ENCODE measurements at places on chromosomes 12 and 14. TPM values are rescaled to one million over a fixed set of nuclear protein-coding genes. Genes with fewer than 3 reads are reported as not detected.

- no peak for DNase-seq
- no peak overlapping the region for H3K4me3 ChIP-seq
- no peaks in the 10 kb centered on the region for H3K4me1 ChIP-seq
- H3K27ac ChIP-seq = peak overlapping the region; percentile 47
- no peaks in the 10 kb centered on the region for H3K36me3 ChIP-seq
These were observed 7.1 kb upstream of the LGMN start for GRCh38 chr14:92755495-92755894.

DNA sequence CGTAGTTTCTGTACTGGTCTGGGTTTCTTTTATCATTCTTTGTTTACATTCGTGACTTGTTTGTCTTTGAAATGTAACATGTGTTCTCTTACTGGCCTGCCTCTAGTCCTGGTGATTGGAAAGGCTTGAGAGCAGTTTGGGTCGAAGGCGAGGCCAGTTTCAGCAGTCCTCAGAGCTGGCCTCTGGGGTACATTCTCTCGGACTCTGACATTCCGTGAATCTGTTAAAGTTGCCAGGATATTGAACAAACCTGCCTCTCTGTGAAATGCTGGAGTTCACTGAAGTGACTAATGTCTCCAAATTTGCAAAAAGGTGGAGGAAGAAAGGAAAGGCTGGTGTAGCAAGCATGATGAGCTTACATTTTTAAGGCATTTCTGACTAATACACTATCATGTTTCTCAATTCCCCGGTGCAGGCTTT, 1.5 kb downstream of the PLEKHA5 start:
- H3K27me3 ChIP-seq = no peaks in the 10 kb centered on the region
- H3K27ac ChIP-seq = peak overlapping the region; percentile 84
- H3K36me3 ChIP-seq = no peaks in the 10 kb centered on the region
- no peak for DNase-seq
- H3K4me1 ChIP-seq = peaks cover 8% of the 10 kb centered on the region
- peak overlapping the region; percentile 96 for H3K4me3 ChIP-seq

DNA sequence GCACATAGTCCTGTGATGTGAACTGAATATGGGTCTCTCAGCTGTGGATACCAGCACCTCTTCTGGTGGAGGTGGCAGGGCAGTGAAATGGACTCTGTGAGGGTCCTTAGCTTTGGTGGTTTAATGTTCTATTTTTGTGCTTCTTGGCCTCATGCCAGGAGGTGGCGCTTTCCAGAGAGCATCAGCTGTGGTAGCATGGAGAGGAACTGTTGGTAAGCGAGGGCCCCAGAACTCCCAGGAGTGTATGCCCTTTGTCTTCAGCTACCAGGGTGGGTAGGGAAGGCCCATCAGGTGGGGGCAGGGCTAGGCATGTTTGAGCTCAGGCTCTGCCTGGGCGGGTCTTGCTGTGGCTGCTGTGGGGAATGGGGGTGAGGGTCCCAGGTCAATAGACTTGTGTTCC, 241.7 kb downstream of the AEBP2 start:
- DNase-seq = no peak
- H3K4me1 ChIP-seq = no peaks in the 10 kb centered on the region
- H3K27ac ChIP-seq = no peak overlapping the region
- H3K27me3 ChIP-seq = no peaks in the 10 kb centered on the region

GRCh38 chr12:46386360-46386867, 13.8 kb upstream of the SLC38A2 start:
- H3K4me1 ChIP-seq = peaks cover 59% of the 10 kb centered on the region
- H3K4me3 ChIP-seq = peak overlapping the region; percentile 17
- no peaks in the 10 kb centered on the region for H3K36me3 ChIP-seq
- no peaks in the 10 kb centered on the region for H3K27me3 ChIP-seq

DNA sequence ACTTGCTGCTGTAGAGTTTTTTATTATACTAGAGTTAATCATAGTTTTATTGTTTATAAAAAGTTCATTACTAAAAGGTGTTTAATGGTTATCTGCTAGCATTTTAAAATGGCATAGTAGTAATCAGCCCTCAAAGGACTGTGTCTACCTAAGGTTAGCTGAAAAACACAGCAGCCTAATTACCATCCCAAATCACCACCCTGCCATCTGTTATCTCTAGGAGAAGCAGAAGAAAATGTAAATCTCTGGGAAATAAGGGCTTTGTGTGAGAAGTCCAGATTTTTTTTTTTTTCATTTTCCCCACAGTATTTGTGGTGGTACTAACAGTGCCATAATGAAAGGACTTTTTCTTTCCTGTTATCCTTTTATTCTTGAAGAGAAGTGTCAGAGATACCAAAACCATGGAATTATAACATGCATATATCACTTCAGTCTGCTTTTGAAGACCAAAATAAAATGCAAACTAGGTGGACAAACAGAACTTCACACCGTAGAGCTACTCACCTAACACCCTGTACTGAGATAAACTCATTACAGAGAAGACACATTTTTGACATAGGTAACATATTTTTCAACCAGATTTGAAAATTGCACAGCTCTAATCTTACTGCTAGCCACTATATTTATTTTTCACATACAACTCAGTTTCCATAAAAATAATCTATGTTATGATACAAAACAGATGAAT, 876.2 kb downstream of the C12orf50 start:
- H3K36me3 ChIP-seq = no peaks in the 10 kb centered on the region
- H3K27ac ChIP-seq = no peak overlapping the region
- no peak for DNase-seq
- no peaks in the 10 kb centered on the region for H3K27me3 ChIP-seq
- H3K4me1 ChIP-seq = no peaks in the 10 kb centered on the region
- H3K4me3 ChIP-seq = no peak overlapping the region

DNA sequence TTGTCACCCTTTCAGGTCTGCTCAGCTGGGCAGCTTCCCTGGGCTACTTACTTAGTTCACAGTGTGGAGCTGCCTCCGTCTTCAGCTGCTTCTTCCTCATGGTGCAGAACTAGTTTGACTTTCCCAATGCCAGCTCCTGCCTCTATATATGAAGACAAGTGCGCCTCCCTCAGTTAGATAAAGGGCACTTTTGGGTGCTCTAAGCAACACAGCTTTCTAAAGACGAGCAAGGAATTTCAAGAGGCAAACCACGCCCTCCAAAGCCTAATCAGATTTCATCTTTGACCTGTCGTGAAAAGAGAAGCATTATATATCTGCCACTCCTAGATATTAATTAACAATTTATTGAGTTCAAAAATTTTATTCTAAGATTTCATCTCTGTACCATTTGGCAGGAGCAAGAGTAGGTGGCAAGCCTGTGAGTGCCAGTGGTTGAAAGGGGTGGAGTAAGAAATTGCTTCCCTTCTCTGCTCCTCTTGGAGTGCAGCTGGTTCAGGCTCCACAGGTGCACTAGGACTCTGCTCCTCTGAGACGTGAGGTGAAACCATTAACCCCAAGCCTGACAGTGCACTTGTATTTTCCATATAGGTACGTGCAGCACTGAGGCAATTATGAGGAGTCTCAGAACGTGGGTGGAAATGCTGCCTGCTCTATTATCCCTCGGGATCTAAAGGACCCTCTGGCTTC, 2.1 kb upstream of the SLC11A2 start:
- H3K36me3 ChIP-seq = no peaks in the 10 kb centered on the region
- peaks cover 14% of the 10 kb centered on the region for H3K4me1 ChIP-seq
- H3K4me3 ChIP-seq = peak overlapping the region; percentile 21

DNA sequence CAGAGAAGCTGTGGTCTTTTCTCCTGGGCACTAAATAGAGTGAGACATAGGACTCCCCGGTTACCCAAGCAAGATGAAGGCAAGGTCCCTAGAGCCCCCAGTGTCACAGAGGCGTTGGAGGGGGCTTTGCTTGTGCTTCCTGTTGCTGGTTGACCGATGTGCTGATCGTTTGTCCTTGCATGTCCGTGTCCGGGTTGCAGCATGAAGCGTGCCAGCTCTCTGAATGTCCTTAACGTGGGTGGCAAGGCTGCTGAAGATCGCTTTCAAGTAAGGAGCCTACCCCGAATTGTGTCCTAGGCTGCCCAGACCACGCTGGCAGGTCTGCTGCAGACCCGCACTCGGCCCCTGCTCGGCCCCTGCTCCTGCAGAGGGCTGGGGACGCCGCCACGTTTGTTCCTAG, 23.1 kb downstream of the XRCC3 start:
- H3K4me3 ChIP-seq = no peak overlapping the region
- H3K27ac ChIP-seq = no peak overlapping the region
- peak; percentile 55 for DNase-seq
- H3K4me1 ChIP-seq = peaks cover 38% of the 10 kb centered on the region
- H3K36me3 ChIP-seq = peaks cover 67% of the 10 kb centered on the region
- H3K27me3 ChIP-seq = no peaks in the 10 kb centered on the region

DNA sequence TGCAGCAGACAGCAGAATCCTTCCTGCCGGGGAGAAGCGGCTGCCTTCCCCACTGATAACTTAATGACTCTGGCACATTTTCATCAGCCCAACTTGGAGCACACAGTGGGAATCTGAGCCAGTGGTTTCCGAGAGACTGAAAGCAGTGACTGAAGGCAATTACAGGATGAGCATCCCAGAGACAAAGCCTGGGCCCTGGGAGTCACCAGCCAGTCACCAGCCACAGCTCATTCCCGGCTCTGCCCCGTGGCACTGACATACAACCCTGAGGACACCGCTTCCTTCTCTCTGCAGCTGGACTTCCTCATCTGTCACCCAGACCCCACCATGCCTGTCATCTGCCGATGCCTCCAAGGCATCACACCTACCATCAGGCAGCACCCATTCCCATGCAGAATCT, 192.3 kb downstream of the DPF3 start:
- H3K27me3 ChIP-seq = no peaks in the 10 kb centered on the region
- no peak overlapping the region for H3K27ac ChIP-seq
- no peaks in the 10 kb centered on the region for H3K4me1 ChIP-seq

GRCh38 chr12:93151079-93151762, 222.1 kb upstream of the EEA1 start:
- no peaks in the 10 kb centered on the region for H3K36me3 ChIP-seq
- H3K27ac ChIP-seq = no peak overlapping the region
- no peaks in the 10 kb centered on the region for H3K4me1 ChIP-seq
- DNase-seq = no peak

DNA sequence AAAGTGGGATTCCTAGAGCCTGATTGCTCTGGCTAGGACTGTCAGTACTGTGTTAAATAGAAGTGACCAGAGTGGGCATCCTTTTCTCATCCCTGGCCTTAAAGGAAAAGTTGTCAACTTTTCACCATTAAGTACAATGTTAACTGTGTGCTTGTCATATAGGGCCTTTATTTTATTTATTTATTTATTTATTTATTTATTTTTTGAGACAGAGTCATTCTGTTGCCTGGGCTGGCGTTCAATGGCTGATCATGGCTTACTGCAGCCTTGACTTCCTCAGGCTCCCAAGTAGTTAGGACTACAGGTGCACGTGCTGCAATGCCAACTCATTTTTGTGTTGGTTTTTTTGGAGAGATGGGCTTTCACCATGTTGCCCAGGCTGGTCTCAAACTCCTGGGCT, 11.6 kb downstream of the SH2B3 start:
- peaks cover 23% of the 10 kb centered on the region for H3K4me1 ChIP-seq
- no peaks in the 10 kb centered on the region for H3K27me3 ChIP-seq
- H3K4me3 ChIP-seq = no peak overlapping the region
- no peak for DNase-seq

- H3K4me1 ChIP-seq = peaks cover 9% of the 10 kb centered on the region
- H3K27ac ChIP-seq = no peak overlapping the region
- H3K36me3 ChIP-seq = peaks cover 57% of the 10 kb centered on the region
These were observed 67.4 kb downstream of the LGMN start for GRCh38 chr14:92680781-92681650.

DNA sequence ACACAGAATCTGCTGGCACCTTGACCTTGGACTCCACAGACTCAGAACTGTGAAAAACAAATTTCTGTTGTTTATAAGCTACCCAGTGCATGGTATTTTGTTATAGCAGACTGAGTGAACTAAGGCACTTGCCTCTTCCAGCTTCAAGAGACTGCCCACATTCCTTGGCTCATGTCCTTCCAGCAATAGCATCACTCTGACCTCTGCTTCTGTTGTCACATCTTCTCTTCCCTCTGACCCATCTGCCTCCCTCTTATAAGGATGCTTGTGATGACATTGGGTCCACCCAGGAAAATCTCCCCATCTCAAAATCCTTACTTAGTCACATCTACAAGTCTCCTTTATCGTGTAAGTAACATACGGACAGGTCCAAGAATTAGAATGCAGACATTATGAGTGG, 200.4 kb downstream of the PIK3C2G start:
- no peak for DNase-seq
- H3K36me3 ChIP-seq = no peaks in the 10 kb centered on the region
- no peak overlapping the region for H3K4me3 ChIP-seq

DNA sequence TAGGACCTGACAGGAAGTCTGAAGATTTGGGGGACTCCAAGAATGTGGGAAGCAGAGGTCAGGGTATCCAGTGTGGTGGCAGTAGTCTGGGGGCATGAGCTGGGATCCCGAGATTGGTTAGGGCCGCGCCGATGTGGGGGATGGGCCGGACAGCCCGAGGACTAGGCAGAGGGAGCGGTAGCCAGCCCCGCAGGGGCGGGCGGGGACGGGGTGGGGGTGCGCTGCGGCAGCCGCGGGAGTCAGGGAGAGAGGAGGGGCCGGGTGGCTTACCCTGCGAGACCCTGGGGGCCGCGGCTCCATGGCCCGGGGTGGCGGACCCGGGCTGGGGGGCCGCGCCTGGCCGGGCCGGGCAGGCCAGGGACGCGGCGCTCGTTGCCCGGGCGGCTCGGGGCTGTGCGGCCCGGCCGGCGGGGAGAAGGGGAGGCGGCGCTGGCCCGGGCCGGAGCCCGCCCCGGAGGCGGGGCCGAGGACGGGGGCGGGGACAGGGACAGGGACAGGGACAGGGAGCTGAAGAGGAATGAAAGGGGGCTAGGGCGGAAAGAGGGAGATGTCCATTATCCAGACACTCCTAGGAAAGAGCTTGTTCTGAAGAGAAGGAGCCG, 5.6 kb downstream of the ZNF385A start:
- no peak overlapping the region for H3K27ac ChIP-seq
- peaks cover 10% of the 10 kb centered on the region for H3K4me1 ChIP-seq

DNA sequence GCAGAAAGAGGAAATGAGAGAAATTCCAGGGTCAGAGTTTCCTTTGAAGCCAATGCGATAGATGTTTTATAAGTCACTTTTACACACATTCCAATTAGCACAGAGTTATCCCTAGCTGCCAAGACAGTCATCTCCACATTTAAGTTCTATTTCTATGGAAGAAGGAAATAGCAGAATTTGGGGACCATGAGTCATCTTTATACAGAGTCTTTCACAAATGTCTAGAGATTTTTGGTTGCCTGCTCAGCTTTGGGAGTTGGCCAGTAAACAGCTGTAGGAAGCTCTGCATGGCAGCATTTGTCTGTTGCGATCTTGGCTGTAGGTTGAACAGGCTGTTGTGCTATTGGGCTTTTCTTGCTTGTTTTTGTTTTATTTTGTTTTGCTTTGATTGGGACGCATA, 884.3 kb downstream of the GALC start:
- H3K27me3 ChIP-seq = no peaks in the 10 kb centered on the region
- H3K36me3 ChIP-seq = no peaks in the 10 kb centered on the region
- H3K4me3 ChIP-seq = no peak overlapping the region
- H3K27ac ChIP-seq = no peak overlapping the region

The BHLHE41 gene
- total RNA-seq = 104 TPM

The KCNK10 gene
- total RNA-seq = 0.09 TPM

The MIP gene
- total RNA-seq = not detected

The GUCY2C gene
- total RNA-seq = not detected
